ENCODE measurements at places on chromosomes 5 and 9.

GRCh38 chr5:56094579-56095361 is 100.0 kb upstream of the IL6ST start:
- DNase-seq = no peak

GRCh38 chr9:109246533-109246932 is 74.3 kb downstream of the EPB41L4B start:
- DNase-seq = no peak

DNA sequence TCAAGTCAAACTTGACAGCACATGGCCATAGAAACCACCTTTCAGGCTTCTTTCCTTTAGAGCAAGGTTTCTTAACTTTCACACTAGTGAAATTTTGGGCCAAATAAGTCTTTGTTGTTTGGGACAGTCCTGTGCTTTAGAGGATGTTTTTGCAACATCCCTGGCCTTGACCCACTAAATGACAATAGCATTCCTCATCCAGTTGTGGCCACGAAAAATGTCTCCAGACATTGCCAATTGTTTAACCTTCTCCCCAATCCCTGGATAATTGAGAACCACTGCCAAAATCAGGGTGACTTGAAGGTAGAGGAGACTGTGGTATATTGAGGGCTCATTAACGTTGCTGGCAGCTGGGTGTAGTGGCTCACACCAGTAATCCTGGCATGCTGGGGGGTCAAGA is 72.0 kb downstream of the ALDH1A1 start:
- DNase-seq = no peak

DNA sequence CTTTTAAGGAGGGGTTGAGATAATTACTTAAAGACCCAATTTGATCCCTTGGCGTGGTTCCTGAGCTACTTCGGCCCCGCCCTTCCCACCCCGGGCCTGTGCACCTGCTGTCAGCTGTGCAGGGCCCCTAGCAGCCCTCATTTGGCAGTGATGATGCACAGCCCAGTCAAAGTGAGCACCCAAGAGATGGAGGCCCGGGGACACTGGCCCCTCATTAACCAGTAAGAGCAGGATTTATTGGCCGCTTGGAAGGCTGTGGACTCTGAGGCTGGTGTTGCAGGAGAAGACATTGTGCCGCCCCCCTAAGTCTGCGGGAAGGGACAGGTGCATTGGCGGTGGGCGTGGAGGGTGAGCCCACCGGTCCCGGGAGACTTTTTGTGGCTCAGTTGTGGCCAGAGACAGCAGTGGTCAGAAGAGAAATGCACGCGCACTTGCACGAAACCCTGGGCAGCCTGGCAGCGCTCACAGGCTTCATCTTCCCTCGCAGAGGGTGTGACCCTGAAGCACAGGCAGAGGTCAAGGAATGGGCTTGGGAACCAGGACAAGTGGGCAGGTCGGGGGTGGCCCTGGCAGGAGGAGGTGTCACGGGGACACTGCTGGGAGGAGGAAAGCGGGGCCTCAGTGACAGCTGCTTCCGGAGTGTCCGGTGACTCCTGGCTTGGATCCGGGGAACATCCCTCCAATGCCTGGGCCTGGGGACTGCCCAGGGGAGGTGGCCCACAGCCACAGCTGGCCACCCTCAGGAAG is 74.0 kb upstream of the RXRA start:
- no peak for DNase-seq

DNA sequence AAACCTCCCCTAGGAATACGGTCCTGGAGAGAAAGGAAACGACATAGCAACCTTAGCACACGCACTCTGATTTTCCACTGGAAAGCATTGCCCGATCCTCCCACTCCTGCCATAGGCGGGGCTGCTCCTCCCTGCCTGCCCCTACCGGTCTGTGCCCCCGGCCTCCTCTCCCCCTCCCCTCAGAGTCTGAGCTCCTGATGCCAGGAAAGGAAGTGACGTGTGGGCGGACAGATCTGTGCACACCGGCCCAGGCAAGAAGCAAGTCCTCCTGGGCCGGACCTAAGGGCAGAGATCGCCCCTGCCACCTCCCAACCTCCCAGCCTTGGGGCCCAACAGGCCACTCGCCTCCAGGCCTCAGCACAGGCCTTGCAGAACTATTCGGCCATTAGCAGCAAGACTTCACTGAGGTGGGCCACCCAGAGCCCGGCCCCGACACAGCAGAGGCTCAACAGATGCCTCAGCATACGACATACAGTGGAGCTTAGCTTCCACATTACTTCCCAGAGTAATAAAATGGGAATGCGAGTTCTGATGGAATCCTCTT is 7.2 kb downstream of the NINJ1 start:
- DNase-seq = no peak

GRCh38 chr5:157606046-157606445 is 30.5 kb upstream of the ADAM19 start:
- DNase-seq = no peak

- no peak for DNase-seq
Observed at GRCh38 chr5:127707209-127707608, 4.0 kb downstream of the CCDC192 start.

DNA sequence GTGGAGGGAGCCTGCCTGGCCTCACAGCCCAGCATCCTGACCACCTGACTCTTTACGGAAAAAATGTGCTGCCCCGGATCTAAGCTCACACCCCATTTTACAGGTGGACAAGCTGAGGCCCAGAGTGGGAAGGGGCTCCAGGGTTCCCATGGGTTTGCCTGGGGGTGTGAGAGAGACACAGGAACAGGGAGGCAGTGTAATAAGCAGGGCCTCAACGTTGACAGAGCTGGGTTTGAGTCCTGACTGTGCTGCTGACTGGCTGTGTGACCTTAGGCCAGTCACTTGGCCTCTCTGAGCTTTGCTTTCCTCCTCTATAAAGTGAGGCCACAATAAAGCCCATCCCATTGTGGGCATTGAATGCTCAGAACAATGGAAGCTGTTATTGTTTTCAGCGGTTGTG is 73.7 kb downstream of the HMCN2 start:
- no peak for DNase-seq

DNA sequence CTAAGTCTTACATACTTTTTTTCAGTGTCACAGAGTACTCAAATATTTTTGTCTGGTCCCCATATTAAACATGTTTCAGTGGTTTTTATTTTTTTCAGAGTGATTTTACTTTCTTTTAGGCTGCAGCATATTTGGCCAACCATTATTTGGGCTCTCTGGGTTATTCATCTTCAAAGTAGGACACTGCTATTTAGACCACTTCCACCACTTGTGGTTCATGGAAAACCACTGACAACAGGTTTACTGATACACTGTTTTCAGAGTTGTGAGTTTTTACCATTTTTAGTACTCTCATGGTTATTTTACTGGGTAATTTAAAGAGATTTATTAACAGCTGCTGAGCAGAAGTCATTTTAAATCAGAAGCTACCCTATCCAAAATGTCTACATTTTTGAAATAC is 437.6 kb downstream of the KIAA0825 start:
- DNase-seq = no peak

GRCh38 chr9:16514131-16514530 is 356.3 kb downstream of the BNC2 start:
- no peak for DNase-seq

GRCh38 chr5:39262981-39263380 is 43.6 kb upstream of the FYB1 start:
- DNase-seq = no peak

DNA sequence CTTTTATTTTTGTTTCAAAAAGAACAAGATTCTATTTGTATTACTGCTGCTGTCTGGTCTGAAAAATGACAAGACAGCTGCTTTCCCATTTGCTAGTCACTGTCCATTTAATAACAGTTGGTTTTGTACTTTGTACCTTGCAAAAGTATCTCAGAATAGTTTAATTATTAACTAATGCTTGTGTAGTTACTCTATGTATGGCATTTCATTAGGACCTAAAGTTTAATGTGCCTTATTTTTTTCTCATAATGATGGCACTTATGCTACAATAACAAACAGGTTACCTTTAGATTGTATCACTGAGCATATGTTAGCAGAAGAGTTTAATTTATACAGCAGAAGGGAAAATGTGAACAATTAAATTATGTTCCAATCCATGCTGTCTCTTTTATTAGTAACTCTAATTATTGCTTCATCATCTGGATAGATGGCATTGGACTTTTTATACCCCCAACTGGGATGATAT is 134.2 kb downstream of the CDH10 start:
- DNase-seq = no peak

DNA sequence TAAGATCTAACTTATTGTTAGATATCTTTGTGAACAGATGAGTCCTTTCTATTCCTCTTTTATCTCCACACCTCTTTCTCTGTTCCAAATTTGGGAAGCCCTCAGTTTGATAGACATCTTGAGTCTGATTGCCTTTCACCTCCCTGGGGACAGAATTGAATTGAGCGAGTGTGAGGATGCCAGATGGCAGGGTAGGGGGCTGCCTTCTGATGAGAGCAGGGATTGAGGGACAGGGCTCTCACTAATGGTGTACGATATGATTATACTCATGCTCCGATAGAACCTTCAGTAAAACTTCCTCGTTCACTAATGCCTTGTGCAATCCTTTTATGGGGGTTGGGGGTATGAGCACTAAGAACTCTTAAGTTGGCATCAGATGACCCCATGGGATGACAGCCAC is 172.1 kb upstream of the DAP start:
- DNase-seq = no peak

GRCh38 chr5:136064510-136064909 is 35.7 kb downstream of the TGFBI start:
- no peak for DNase-seq

GRCh38 chr5:151215546-151215880 is 8.4 kb downstream of the CCDC69 start:
- no peak for DNase-seq

GRCh38 chr9:131698618-131698985 is 41.3 kb downstream of the RAPGEF1 start:
- no peak for DNase-seq

DNA sequence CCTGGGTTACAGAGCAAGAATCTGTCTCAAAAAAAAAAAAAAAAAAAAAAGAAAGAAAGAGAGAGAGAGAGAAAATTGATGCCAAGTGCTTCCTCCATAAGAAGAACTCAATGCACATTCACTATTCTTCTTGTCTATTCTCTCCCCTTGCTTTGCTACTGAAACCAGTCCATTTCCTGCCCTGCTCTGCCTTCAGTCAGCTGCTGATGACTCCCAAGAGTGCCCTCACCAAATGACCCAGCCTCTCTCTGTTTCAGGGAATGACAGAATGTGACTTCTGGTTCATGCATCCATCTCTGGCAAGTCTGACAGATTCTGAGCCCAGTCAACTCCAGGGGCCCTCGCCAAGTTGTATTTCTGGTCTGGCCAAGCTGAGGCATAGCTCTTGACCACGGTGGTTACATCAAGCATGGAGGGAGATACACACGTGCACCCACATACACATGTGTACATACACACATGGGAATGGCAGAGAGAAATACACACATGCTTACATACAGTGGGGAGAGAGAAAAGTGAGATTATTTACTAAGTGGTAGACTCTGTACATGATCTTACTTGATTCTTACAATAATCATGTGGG is 106.2 kb downstream of the NSG2 start:
- no peak for DNase-seq

DNA sequence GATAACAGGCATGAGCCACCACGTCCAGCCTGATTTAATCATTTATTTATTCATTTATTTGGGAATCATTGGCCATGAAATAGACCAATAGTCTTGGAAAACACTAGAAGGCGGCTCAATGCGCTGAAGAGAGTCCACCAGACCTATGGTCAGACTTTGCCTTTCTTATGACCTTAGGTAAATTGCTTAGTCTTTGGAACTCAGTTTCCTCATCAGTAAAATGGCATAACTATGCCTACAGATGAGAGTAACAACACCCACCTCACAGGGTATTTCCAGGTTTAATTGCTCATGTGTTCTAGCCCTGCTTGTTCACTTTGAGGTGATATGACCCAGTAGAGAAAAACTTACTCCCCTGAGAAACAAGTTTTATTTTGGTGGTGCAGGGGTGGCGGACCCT is 38.2 kb upstream of the CPEB4 start:
- DNase-seq = no peak

- no peak for DNase-seq
Observed at GRCh38 chr5:142408536-142408935, 83.7 kb upstream of the SPRY4 start.

DNA sequence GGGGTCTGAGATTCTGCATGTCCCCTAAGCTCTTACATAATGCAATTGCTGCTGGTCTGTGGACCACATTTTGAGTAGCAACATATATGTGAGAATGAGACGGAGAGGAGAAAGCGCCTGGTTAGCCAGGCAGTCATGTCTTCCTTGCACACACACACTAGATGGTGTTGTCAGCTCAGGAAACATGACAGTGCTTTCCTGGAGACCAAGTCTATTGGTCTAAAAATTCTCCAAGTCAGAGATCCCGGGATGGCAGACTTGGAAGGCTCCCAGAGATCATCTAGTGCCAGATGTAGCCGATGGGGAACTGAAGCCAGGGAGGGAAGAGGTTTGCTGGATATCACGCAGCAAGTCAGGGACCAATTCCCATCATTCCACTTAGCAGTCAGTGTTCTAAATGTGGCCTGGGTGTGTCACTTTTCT is 53.4 kb downstream of the GALNT12 start:
- peak; percentile 95 for DNase-seq

GRCh38 chr5:177410575-177410974 is 1.2 kb upstream of the F12 start:
- DNase-seq = no peak

Measured in fibroblast of skin of left quadriceps (primary cell).